ENCODE measurements at places on chromosomes 5 and 9. TPM values are rescaled to one million over a fixed set of nuclear protein-coding genes. Genes with fewer than 3 reads are reported as not detected.

The TMEM171 gene
- 0.52 TPM for polyA plus RNA-seq

The CSF1R gene
- polyA plus RNA-seq: 13.7 TPM

The STC2 gene
- polyA plus RNA-seq: 3.3 TPM

The PRSS3 gene
- 1.3 TPM for polyA plus RNA-seq

The PLPP7 gene
- polyA plus RNA-seq: 5.6 TPM

Data from adipose tissue (tissue), 3 donors.